ENCODE measurements at places on chromosomes 6 and 20.

DNA sequence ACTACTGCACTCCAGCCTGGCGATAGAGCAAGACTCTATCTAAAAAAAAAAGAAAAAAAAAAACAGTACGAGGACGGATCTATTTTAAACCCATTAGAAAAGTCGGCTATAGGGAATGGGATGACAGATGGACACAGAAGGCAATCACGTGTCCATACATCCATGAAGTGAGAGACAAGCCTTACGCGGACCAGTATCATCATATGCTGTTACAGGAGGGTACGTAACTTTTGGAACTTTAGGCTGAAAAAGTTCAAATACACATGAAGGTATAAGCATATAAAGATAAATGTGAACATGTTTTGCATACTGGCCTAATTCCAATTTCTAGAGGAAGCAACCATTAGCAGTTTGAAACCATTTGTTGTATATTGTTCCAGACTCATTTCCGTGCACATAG, 109.8 kb upstream of the EXOC2 start:
- DNase-seq: no peak

- no peak for DNase-seq
Observed at GRCh38 chr6:107621229-107621937, 131.5 kb downstream of the SOBP start.

DNA sequence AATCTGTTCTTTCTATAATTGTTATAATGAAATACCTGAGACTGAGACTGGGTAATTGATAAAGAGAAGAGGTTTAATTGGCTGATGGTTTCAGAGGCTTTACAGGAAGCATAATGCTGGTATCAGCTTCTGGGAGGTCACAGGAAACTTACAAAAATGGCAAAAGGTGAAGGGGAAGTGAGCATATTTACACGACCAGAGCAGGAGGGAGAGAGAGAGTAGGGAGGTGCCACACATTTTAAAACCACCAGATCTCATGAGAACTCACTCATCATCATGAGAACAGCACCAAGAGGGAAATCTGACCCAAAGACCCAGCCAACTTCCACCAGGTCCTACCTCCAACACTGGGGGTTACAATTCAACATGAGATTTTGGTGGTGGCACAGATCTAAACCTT, 2.6 kb upstream of the SIRPB1 start:
- no peak for DNase-seq

DNA sequence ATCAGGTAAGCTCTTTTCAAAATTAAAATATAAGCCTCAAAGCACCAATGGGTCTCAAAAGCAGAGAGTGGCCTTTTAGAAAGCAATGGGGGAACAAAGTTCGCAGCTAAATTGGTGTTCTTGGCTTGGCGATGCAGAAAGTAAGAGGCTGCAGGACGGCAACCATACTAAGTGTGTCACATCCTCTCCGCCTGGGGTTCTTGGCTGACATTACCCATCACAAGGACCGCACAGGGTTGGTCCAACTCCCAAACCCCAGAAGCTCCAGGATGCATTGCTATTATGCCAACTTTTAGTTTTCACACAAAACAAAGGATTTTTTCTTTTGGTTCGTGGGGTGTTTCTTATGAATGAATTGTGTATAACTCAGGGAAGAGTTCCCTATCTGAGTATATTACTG, 124.8 kb downstream of the PRKN start:
- no peak for DNase-seq

DNA sequence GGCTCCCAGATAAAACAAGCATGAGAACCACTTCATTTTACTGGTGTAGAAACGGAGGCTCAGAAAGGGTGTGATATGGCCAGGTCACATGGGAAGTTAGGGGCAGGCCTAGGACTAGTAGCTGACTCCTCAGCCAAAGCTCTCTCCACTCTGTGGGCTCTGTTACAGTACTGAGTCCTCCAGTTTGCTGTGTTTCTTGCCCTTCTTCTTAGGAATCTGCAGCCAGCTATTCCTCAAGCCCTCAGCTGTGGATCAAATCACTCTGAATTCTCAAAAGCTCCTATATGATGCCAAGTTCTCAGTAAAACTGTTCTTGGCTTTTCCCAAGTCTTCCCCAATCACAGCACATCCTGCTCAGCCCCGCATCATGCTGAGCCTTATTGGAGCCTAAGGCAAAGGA, 42.5 kb upstream of the ADGRF1 start:
- DNase-seq: no peak

- DNase-seq: no peak
Observed at GRCh38 chr6:15227827-15228318, 18.0 kb upstream of the JARID2 start.

GRCh38 chr20:5390720-5391119, 74.0 kb upstream of the PROKR2 start:
- no peak for DNase-seq
